ENCODE measurements at places on chromosomes 12 and 14.

DNA sequence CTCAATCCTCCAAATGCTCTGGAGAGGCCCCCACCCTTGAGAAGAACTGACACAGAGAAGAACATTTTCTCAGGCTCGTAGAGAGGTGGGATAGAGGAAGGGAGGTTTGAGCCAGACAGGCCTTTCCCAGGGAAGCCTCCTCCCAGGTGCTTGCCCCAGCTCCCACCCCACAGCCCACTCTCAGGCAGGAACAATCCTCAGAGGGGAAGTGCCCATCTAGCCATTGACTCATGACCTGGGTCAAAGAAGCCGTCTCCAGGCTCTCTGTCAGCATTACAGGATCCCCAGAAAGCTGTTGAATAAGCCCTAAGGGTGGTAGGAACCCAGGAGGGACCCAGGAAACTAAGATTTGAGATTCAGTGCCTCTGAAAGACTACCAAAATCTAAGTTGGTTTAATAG lies 3.8 kb downstream of the AQP6 start:
- DNase-seq = no peak

DNA sequence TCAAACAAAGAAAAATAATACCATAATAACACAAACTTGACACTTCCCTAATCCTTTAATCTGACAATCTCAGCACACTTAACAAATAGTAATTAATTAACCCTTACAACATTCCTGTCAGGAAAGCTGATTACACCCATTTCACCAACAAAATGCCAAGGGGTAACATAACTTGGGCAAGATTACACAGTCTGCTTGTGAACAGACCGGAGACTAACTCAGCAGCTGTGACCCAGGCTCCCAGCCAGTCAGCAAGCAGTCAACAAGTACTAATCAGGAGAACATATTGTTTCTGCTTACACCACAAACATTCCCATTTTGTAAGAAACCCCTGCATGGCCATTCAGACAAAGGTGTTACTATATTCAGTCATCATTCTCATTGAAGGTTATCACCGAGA lies 592.5 kb upstream of the FLRT2 start:
- DNase-seq = no peak

GRCh38 chr12:96221391-96221790 lies 27.2 kb downstream of the ELK3 start:
- no peak for DNase-seq

- DNase-seq = no peak
Observed at GRCh38 chr12:55072083-55072482, 52.3 kb downstream of the NEUROD4 start.

- no peak for DNase-seq
Observed at GRCh38 chr14:95040708-95041476, 116.4 kb downstream of the DICER1 start.

Data from tibial nerve (tissue), 4 donors.